ENCODE measurements at places on chromosomes 16 and 17.

- no peak for DNase-seq
Observed at GRCh38 chr17:19796457-19796856, 48.4 kb upstream of the ALDH3A1 start.

- no peak for DNase-seq
Observed at GRCh38 chr17:4165301-4166010, 22.5 kb downstream of the CYB5D2 start.

DNA sequence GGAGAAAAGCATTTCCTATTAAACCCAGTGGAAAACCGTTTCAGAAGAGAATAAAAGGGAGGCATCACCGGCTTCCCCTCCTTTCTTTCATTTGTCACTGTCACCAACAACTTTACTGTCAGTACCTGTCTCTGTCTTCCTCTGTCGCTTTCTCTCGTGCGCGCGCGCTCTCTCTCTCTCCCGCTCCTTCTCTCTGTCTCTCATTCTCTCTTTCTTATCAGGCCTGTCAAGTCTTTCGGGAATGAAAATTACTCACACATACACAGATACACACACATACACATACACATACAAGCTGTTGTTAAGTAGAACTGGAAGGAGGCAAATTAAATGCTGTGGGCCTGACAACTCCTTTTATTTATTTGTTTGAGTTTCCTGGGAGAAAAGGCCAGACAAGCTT lies 17.6 kb downstream of the MYOCD start:
- DNase-seq, result no peak

GRCh38 chr17:48429156-48429555 lies 858 bp downstream of the SKAP1 start:
- no peak for DNase-seq

DNA sequence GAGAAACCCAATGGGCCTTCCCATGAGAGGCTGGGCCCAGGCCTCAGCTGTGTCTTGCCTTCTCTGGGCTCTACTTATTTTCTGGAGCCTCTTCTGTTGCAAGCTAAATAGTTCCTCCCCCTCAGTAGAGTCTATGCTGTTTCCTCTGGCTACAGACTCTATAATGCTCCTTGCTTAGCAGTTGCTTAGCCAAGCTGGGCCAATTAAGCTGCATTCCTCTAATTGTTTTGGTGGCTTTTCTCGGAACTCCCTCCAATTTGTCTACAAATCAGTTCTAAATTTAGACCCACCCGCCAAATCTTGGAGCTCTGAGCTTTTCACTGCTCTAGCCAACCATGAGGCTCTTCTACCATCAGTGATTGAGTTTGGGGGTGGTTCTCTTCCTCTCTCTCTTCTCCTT lies 302.7 kb upstream of the ASIC2 start:
- no peak for DNase-seq

DNA sequence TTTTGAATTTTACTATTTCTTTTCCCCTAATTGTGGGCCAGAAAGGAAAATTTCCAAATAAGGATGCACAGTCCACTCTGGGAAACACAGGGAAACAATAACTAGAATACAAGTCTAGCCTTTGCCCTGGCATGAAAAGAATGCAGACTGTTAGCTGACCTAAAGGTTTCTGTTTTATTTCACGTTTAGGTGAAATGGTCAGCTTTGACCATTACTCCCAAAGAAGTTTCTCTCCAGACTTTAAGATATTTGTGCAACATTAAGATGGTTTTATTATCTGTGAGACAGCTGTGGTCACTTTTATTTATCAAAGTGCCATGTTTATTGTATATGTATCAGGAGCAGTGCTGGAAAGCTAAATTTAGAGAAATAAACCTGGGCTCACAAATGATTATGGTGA lies 163.9 kb downstream of the SPECC1 start:
- DNase-seq, result no peak

GRCh38 chr17:19578545-19578944 lies 44.9 kb downstream of the SLC47A1 start:
- DNase-seq, result no peak

- peak; percentile 23 for DNase-seq
Observed at GRCh38 chr17:43766413-43767052, 7.9 kb upstream of the SOST start.

- DNase-seq, result no peak
Observed at GRCh38 chr17:58757162-58757613, 1.5 kb downstream of the PPM1E start.

DNA sequence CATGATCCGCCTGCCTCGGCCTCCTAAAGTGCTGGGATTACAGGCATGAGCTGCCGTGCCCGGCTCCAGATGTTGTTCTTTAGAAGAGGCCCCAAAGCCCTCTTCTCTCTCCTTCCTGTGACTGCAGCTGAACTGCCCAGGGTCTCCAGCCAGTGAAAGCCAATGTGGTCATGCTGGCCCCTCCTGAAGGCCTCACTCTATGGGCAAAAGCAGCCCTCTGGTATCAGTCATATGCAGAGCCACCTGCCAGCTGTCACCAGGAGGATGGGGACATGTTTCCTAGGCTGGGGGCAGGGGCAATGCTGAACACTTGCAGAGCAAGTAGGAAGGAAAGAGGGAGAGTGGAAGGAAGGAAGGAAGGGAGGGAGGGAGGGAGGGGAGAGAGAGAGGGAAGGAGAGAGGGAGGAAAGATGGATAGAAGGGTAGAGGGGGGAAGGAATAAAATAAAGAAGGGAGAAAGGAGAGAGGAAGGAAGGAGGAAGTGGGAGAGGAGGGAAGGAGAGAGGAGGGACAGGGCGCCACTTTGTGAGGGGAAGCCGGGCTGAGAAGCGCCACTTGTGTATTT lies 36.0 kb downstream of the SOCS3 start:
- DNase-seq, result no peak

DNA sequence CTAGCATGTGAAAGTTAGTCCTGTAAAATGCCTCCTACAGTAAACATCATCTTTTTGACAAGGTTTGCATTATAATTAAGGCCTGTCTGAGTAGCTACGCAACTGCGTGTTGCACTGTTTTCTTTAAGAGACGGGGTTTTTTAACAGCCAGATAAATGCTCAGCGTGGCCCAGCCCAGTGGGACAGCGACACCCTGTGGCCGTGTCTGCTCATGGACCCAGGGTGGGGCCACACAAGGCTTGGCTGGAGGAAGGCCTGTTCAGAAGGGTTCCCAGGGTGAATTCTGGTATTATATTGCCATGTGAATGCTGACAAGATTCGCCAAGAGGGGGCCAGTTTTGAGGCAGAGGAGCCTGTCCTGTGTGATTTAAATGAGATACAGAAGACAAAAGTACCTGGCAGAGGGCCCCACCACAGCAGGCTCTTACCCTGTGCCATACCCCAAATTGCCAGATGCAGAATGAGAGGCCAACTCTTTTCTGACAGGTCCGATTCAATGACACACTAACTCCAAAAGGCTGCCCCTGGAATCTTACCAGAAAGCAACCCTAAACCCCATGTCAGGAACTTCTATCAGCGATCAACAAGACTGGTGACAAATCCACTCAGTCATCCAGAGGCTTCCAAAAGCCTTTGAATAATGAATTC lies 65.9 kb upstream of the IRX6 start:
- no peak for DNase-seq

DNA sequence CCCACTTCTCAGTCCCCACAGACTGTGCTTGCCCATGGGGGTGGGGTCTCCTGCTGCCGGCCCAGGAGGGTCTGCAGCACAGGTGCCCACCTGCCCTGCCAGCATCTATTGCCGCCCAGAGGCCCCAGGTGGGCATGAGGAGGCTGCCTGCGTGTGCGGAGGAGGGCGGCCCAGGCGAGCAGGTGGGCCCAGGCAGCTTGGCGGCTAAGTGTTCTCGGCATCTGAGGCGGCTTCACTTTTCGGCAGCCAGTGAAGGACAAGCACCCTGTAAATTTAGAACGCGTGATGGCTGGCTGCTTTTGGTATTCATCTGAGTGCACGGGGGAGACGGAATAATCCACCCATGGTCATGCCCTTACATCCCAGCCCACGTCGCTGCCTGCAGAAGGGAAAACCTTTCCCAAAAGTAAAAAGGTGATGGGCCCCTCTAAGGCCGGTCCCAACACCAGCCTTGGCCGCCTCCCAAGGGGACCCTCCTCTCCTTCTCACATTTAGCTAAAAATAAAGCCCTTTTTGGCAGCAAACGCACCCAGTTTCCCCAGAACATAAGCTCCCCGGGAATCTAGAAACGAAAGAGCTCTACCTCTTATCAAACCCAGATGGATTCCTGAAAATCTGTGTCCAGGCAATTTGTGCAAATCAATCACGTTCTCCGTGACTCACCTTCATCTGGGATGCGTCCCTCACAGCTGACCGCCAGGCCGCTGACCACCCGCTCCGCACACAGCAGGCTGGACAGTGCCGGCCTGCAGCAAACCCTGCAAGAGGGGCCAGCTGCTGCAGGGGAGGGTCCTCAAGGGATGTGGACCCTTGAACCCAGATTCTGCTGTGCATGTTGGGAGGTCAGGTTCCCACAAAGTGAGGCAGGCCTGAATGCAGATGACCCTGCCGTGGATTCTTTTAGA lies 79.4 kb downstream of the RBFOX3 start:
- no peak for DNase-seq

GRCh38 chr17:63646488-63646806 lies 24.2 kb downstream of the MAP3K3 start:
- DNase-seq, result no peak

DNA sequence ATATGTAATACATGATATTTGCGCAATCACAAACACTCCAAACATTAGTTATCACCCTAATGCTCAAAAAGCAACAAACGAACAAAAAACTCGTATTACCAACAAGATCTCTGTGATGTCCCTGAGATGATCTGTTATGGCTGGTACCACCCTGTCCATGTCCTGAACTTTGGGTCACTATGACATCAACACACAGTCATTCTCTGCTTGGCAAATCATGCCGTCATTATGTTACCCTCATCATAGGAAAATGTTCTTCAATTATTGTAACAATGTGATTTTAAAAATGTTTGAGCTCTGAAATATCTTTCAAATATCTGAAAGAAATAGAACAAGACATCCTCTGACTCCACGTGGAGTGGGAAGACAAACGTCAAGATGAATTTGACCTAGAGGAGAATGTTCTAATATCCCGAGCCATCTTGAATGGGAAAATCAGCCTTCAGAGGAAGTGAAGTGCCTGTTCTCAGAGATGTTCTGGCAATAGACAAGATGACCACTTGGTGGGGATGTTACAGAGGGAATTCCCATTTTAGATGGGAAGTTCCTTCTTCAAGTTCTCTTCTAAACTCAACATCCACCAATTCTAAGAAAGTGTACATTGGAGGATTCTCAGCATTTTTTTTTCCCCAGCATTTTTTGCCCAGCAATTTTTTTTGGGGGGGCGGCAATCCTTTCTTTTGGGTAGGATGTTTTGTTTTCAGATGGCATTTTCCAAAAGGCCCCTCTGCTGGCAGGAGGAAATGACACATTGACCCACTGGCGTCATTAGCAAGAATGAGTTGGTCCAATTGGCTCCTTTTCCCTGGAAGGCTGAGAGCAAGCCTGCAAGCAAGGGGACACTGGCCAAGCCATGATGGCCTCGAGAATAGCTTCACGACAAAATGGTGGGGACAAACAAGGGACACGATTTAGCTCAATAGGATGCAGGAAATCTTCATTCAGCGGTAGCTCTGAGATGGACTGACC lies 3.7 kb upstream of the HSD17B2 start:
- no peak for DNase-seq

- no peak for DNase-seq
Observed at GRCh38 chr17:72515291-72516065, 394.7 kb downstream of the SOX9 start.

DNA sequence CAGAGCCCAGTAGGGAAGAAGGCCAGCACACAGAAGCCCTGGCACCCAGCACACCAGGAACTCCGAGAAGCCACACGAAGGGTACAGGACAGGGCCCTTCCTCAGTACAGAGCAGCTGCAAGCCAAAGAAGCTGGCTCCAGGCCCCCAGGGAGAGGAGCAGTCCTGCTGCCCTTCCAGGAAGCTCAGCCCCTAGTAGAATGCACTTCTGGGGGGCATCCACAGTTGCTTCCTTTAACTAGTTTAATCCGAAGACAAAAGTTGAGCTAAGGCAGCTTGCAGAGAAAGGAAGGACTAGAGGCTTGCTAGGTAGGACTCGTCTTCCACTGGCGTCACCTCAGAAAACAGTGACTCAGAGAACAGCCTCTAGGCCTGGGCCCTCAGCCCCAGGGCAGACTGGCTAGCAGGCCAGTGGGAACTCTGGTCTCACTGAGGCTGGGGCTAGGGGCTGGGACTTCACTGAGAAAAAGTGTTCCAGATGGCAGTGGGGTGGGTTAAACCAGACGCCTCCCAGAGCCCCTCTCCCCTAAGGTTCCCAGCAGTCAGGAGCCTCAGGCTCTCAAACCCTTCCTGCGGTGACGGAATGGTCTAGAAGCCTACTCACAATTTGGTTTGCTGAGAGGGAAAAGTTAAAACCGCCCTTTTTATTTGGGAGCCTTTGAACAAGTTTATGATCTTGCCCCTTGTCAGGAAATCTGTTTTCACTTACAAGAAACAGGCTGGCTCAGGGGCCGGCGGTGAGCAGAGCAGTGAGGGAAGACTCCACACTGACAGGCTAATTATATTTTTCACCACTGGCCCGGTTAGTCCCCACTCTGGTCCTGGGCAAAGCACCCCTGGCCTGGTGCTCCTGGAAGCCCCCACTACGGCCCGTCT lies 41.4 kb downstream of the ACTG1 start:
- no peak for DNase-seq

- DNase-seq, result no peak
Observed at GRCh38 chr17:12627781-12628451, 37.8 kb upstream of the MYOCD start.

GRCh38 chr16:70715055-70715858 lies 29.4 kb upstream of the MTSS2 start:
- no peak for DNase-seq

DNA sequence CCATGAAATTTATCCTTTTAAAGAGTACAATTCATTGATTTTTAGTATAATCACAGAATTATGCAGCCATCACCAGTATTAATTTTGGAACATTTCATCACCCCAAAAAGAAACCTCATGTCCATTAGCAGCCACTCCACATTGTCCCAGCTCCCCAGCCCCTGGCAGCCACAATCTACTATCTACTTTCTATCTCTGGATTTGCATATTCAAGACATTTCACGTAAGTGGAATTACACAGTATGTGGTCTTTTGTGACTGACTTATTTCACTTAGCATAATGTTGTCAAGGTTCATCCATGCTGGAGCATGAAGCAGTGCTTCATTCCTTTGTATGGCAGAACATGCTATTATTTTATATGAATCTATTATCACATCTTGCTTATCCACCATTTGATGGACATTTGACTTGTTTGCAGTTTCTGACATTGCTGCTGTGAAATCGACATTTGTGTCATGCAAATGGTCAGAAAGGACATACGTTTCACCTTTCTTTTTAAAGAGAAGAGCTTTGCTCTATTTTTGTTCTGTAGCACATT lies 10.7 kb downstream of the METTL9 start:
- no peak for DNase-seq

- DNase-seq, result no peak
Observed at GRCh38 chr17:17063546-17064122, 21.4 kb downstream of the MPRIP start.
